ENCODE measurements at places on chromosomes 3 and 15.

- DNase-seq: no peak
Measured at GRCh38 chr3:98592345-98592935, 971 bp downstream of the CPOX start.

GRCh38 chr3:192914848-192915247 lies 2.8 kb downstream of the MB21D2 start:
- no peak for DNase-seq

DNA sequence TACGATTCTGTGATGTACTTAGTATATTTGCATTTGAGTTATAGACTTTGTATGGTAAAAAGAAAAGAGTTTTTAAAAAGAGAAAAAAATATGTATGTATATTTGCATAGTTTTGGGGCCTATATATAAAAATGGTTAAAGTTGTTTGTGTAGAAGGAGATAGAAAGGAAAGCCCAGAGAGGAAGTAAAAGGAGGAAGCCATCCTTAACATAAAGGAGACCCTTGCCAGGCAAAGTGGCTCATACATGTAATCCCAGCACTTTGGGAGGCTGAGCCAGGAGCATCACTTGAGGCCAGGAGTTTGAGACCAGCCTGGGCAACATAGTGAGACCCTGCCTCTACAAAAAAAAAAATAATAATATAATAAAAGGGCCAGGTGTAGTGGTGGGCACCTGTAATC lies 8.4 kb downstream of the SNAP23 start:
- DNase-seq: no peak

DNA sequence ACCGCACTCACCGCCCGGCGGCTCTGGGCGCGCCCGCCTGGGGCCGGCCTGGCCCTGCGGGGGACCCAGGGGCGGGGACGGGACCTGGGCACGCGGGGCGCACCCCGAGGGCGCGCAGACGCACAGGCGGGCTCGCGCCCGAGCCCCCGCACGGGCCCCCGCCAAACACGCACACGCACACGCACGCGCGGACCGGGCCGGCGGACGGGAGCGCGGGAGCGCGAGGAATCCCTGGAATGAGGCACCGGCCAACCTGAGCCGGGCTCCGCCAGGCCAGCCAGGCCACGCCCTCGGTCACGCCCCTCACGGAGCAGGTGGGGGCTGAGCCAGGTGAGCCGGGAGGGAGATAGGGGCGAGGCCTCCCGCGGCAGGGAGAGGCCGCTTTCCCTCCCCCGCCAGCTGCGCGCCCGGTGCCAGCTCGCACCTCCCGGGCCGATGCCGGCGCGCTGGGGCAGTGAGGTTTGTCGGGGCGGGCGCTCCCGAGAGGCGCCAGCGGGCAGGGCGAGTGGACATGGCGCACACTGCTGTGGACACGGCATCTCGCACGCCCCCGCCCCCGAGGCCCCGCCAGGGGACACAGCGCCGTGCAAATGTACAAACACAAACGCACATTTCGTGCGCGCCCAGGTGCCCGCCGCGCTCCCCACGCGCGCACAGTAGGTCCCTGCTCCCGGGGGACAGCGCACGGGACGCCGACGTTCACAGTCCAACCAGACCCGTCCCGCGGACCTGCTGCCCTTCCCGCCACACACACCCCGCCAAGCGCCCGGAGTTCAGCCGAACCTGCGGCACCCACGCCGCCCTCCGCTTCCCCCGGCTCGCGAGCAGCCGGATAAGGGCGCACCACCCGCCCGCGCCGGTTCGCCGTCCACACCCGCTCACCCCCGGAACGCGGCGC lies 75.9 kb upstream of the VGLL4 start:
- DNase-seq: peak; percentile 54

- no peak for DNase-seq
Measured at GRCh38 chr3:111998636-111999483, at the start of gene TAGLN3. TSS of gene TAGLN3 (plus strand) at chr3:111998922. CDS start at chr3:111999423, 501 bp downstream.

DNA sequence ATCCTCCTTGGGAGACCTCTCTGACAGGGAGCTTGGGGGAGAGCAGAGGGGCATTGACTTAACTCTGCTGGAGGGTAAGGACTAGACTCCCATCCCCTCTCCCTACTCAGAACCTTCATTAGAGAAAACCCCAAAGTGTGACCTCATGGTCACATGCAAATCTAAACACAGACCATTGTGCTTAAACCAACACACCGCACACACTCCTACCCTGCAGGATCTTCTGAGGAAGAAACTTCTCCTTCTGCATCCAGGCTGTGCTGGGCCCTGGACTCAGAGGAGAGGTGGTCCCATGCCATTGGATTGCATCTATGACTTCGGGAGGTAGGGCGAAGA lies 805 bp upstream of the PARP16 start:
- DNase-seq: no peak

GRCh38 chr3:11084677-11085076 lies 69.6 kb upstream of the HRH1 start:
- DNase-seq: no peak

DNA sequence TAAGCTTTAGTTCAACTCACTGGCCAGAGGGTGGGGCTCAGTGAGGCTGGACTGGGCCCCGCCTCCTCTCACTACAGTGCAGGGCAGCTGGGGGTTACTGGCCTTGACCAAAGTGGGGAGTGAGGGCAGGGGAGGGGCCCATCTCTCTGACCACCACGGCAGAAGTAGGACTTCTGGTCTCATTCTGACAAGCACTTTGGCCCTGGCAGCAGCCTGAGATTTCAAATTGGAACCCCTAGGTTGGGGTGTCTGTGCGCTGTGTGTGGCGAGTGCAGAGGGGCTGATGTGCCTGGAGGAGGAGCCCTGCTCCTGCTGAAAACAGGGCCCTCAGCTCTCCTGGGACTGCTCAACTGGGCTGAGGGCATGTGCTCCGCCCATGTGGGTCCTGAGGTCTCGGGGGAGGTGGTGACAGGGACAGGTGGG lies 60.3 kb upstream of the RPL32 start:
- DNase-seq: no peak

DNA sequence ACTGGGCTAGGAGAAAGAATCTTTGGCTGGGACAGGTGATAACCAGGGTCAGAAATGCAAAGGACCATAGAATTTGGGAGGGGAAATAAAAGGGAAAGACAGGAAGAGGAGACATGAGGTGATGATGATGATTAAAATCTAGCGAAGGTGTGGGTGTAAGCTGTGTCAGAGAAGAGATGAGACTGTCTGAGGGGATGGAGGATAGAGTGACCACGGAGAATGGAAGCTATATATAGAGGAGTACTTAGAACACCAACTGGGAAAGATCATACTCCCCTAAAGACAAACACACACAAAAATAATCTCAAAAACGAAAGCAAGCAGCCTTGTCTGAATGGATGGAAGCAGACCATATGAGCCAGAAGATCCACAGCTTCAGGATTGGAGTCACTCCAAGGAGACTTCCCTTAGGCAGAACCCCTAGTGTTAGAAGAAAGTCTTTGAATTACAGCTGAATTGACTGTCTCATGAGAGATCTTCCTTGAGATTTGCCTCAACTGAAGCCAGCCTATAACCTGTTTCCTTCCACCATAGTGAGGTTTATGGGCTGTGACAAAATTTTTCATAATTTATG lies 115.2 kb upstream of the DAZL start:
- DNase-seq: no peak

DNA sequence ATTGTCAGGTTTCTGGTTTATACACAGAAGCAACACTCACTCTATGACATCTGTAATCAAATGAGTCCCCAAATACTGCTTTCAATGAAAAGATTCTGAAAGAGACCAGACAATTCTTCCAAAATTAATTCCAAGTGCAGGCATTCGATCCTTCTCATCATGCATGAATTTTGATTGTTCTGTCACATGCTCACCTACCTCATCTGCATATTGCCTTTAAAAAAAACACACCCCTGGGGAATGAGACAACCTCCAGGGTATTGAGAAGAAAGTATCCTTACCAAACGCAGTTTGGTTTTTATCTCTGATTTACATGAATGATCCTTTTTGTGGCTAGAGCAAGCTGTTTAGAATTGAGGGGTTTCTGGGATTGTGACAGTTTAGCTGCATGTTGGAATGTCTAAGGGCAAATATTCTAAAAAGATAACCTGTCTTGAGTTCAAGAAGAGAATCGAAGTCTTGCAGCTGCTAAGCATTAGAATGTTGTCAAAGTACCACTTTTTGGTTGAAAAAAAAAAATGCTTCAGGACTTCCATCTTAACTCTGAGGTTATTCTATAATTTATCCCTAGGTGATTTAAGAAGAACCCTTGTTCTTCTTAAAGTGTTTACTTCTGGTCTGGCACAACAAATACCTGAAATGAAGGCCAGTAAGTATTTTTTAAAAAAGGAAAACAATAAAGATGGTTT lies 653.1 kb downstream of the RBMS3 start:
- no peak for DNase-seq

GRCh38 chr15:74977599-74977998 lies 17.8 kb upstream of the SCAMP5 start:
- no peak for DNase-seq

DNA sequence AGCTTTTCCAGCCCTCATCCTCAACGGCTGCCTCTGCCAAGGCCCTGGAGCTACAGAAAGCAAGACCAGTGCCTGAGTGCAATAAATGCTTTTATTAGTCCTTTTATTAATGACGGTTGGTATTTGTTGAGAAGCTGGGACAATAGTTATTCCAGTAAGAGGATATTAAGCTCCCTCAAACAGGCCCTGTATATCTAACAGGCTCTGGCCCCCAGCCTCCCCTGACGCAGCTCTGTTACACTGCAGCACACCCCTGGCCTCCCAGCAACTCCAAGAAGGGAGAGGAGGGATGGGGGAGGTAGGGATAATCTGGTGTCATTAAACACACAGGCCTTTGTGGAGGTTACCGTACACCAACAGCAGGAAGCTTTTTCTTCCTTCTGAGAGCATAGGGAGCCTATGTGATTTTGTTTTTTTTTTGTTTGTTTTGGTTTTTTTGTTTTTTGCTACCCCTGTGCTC lies 30.8 kb upstream of the MAGEF1 start:
- no peak for DNase-seq

- no peak for DNase-seq
Measured at GRCh38 chr15:40038275-40038637, 725 bp downstream of the SRP14 start.

GRCh38 chr3:57179580-57180410 lies 14.6 kb upstream of the IL17RD start:
- no peak for DNase-seq

DNA sequence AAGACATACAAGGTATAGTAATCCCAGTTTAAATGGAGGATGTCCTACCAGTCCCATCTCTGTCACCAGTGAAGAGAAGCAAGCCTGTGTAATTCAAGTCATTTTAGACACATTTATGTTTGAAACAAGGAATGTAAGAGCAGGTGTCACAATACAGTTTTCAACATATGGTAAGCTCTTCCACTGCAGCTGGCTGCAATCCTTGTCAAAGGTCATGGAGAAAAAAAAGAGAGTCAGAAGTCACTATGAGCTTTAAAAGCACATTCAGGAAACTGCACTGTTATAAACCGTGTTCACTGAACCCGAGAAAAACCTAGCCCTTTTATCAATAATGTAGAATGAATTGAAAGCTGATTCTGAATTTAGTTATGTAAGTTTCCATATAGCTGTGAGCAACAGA lies 206.4 kb downstream of the NAALADL2 start:
- no peak for DNase-seq

DNA sequence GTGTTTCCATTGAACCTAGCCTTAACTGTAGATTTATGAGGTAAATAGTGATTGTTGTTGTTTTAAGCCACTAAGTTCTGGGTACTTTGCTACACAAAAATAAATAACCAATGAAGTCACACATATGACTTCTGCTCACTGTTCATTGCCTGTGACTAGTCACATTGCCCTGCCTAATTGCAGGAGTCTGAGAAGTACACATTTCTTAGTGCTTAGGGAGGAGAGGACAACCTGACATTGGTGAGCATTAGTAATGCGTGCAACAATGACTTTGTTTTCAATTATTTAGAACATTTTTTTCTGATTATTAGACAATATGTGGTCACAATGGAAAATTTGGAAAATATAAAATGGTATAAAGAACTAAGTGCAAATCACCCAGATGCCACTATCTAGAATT lies 133.2 kb upstream of the DAZL start:
- DNase-seq: no peak

GRCh38 chr3:5201536-5201935 lies 14.0 kb downstream of the EDEM1 start:
- no peak for DNase-seq

DNA sequence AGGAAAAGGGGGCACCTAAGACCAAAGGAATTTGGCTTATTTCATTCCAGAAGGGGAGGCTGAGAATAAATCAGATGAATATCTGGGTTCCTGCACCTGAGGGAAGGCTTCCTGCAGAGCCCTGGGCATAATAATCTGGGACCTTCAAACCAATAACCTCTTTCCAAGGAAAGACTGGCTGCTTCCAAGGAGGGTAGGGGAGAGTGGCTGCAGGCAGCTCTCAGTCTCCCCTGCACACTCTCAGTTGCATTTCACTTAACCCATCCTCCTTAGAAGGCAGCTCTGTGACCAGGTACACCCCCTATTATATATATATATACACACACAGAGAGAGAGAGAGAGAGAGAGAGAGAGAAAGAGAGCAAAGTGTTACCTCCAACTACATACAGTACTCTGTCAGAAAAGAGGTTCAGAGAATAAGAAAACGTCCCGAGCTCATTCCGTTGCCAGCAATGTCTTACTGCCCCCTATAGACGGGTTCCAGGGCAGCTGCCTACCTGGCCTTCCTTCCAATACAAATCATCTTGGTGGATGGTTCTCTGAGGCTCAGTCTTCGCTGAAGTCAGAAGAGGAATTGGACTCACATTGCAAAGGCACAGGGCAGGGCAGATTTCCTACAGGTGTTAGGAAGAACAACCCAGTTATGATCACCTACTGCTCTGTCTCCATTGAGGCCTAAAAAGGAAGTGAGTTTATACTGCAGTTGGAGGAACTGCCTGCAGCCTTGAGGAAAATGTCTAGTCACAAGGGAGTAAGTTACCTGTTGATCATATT lies 26.1 kb downstream of the CAPN3 start:
- DNase-seq: no peak

DNA sequence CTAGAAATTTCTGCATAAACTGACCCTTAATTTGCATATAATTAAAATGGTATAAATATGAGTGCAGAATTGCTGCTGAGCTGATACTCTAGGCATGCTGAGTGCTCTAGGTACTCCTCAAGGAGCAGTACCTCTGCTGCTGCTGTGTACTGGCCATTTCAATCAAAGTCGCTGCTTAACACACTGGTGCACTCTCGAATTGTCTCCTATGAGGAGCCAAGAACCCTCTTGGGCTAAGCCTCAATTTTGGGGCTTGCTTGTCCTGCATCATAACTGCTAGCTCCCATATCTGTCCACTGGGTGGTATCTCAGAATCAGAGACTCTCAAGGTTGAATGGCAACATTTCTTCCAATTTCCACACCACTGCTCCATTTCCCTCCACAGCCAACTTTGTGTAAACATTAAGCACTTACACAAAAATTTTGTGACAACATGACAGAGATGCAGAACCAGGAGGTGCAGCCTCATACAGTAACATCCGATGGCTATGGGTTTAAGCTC lies 82.5 kb downstream of the XXYLT1 start:
- no peak for DNase-seq

- DNase-seq: no peak
Measured at GRCh38 chr3:61855211-61855610, 293.8 kb downstream of the PTPRG start.

DNA sequence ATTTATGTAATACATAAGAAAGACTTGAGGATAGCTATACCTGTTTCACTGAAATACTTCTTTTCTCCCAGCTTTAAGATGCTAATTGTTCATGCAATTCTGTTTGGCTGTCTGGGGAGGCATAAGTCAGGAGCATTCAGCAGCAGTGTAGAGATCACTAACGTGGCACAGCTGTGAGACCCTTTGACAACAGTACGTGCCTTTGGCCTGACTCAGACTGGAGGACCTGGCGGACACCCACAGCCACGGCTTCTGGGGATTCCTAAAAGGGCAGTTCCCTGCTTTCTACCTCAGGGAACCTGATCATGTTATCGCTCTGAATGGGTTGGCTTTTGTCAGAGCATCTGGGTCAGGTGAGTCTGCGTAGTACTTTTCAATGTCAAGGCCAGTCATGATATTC lies 295.0 kb upstream of the ICE2 start:
- DNase-seq: no peak
